ENCODE measurements at places on chromosomes 4 and X.
A peak's percentile ranks its signal among the peaks of the same experiment; 100 is the strongest.

DNA sequence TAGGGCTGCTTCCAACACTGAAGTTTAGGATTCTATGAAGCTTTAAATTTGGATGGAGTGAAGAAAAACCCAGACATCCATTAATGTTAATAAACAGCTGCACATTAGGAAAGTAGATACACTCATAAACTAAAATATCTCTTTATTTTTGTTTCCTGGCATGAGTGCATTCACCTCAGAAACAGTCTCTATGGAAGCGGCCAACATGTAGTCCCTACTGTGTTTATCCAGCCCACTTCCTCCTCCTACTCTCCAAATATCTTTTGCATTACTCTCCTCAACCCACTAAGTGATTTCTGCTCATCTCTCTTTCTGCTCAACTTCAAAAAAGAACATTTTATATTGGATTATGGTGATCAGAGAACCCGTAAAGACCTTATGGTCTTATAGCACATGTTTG lies 180.3 kb upstream of the MXRA5 start:
- no peak for DNase-seq

GRCh38 chr4:81211956-81212355 lies 3.1 kb downstream of the PRKG2 start:
- DNase-seq: no peak

- no peak for DNase-seq
Measured at GRCh38 chrX:12910423-12911121, 4.2 kb downstream of the TLR8 start.

DNA sequence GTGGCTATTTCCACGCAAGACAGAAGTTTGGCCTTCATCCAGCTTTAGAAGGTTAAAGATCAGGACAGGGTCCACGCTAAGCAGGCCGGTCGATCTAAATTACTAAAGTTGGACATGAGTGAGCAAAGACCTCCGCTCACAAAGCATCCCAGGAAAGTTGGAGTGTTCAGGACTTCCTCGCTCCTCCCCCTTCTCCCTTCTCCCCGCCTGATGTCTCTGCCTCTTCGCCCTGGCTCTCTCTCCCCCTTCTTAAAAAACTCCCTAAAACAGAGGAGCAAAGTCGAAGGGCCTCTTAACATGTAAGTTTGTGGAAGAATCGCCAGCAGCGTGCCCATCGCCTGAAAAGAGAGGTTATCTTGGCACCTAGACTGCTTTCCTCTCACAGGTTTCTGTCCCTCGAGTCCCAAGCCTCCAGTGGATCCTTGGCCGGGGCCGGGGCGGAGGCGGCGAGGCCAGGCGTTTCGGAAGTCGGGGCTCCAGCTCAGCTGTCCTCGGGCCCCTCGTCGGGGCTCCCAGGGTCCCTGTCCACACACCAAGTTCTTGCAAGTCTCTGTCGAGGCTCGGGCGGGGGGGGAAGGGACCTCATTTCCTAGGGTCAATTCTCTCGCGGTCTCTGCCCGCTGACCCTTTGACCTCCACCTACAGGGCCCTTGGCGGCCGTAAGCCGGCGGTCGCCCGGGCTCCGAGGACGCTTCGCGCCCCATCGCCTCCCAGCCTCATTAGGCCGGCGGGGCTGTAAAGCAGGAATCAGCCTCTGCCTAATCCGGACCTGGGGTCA lies 7.6 kb downstream of the ZIC3 start:
- no peak for DNase-seq

GRCh38 chrX:154516656-154517100 lies 646 bp upstream of the FAM3A start:
- no peak for DNase-seq

DNA sequence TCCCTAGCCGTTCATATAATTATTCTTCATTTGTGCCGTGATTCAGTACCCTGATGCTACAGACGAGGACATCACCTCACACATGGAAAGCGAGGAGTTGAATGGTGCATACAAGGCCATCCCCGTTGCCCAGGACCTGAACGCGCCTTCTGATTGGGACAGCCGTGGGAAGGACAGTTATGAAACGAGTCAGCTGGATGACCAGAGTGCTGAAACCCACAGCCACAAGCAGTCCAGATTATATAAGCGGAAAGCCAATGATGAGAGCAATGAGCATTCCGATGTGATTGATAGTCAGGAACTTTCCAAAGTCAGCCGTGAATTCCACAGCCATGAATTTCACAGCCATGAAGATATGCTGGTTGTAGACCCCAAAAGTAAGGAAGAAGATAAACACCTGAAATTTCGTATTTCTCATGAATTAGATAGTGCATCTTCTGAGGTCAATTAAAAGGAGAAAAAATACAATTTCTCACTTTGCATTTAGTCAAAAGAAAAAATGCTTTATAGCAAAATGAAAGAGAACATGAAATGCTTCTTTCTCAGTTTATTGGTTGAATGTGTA lies 7.0 kb downstream of the SPP1 start:
- no peak for DNase-seq

GRCh38 chr4:82948647-82949204 lies 48.2 kb downstream of the THAP9 start:
- no peak for DNase-seq

GRCh38 chrX:103157496-103158316 lies 57.2 kb upstream of the BEX4 start:
- DNase-seq: peak; percentile 43

DNA sequence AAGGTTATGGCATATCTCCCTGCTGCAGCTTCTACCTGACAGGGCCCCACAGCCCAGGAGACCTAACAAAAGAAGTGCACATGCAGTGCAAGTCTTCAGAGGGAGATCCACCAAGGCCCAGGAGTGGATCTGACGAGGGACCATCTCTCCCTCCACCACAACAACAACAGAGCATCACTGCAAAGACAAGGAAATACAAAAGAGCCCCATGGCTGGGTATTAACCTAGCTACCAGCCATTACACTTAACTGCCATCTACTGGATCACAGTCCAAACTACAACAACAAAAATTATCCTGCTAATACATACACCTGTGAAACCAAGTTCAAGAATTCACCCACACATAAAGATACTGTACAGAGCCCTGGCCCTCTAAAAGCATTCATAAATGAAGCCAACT lies 280.2 kb upstream of the SLC7A11 start:
- peak; percentile 13 for DNase-seq

- DNase-seq: no peak
Measured at GRCh38 chr4:60822986-60823385, 377.1 kb upstream of the ADGRL3 start.

DNA sequence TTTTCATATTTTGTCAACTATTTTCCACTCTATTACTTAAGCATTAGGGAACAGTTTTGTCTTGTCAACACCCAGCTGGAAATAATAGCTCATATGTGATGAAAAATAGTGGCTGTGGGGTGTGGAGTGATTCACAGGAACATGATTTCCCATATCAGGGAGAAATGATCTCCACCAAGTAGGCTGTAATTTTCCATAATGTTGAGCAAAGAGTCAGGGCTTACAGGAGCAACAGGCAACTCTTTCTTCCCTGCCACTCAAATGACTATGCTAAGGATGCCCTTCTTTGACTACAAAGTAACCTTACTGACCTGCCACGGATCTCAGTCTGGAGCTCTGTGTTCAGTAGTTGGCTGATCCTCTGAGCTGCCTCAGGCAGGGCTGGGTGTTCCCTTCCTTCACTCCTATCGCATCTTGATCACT lies 90.0 kb upstream of the GATB start:
- no peak for DNase-seq

- DNase-seq: no peak
Measured at GRCh38 chrX:153874085-153874365, 11.9 kb downstream of the L1CAM start.

- DNase-seq: no peak
Measured at GRCh38 chr4:87088186-87088585, 132.2 kb downstream of the KLHL8 start.

DNA sequence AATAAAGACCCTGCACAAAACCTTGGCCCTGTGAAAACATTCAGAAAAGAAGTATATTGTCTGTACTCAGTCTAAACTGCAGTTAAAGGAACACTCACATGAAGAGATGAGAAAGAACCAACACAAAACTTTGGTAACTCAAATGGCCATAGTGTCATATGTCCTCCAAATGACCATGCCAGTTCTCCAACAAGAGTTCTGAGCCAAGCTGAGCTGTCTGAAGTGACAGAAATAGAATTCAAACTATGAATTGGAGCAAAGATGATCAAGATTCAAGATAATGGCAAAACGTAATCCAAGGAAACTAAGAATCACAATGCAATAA lies 739.3 kb upstream of the NDST4 start:
- no peak for DNase-seq

- DNase-seq: no peak
Measured at GRCh38 chr4:27027428-27027827, 166.8 kb downstream of the STIM2 start.

DNA sequence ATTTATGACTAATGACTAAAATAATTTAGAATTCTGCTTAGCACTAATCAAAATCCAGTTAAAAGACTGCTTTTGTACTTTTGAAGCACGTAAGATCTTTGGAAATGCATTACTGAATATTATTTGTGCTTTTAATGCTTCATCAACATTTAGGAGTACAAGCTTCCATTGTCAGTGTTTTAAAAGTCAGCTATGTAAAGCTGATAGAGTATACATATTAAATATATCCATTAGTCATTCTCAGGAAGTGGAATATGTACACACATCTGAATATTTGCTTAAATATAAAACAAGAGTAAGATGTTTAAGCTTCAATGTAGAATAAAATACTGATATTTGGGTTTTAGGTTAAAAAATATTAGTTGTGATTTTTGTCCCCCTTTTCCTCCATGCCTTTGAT lies 54.1 kb downstream of the ANK2 start:
- DNase-seq: no peak
